ENCODE measurements at places on chromosomes 13 and 19.
A peak's percentile ranks its signal among the peaks of the same experiment; 100 is the strongest.

GRCh38 chr19:49149652-49150105, 5.5 kb downstream of the HRC start:
- DNase-seq: no peak

- DNase-seq: no peak
Measured at GRCh38 chr13:24073657-24074056, 86.9 kb upstream of the SPATA13 start.

DNA sequence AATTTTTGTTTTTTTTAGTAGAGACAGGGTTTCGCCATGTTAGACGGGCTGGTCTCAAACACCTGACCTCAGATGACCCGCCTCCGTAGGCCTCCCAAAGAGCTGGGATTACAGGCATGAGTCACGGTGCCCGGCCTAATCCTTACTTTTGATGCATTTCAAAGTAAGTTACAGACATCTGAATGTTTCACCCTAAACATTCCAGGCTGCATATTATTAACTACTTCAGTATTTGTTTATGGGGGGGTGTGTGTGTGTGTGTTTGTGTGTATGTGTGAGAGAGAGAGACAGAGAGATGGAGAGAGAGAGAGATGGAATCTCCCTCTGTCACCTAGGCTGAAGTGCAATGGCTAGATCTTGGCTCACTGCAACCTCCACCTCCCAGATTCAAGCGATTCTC, 13.1 kb downstream of the SULT2B1 start:
- no peak for DNase-seq

- DNase-seq: peak; percentile 66
Measured at GRCh38 chr19:45403781-45404556, 900 bp downstream of the PPP1R13L start.

GRCh38 chr13:102569488-102569887, 27.3 kb upstream of the TPP2 start:
- no peak for DNase-seq

DNA sequence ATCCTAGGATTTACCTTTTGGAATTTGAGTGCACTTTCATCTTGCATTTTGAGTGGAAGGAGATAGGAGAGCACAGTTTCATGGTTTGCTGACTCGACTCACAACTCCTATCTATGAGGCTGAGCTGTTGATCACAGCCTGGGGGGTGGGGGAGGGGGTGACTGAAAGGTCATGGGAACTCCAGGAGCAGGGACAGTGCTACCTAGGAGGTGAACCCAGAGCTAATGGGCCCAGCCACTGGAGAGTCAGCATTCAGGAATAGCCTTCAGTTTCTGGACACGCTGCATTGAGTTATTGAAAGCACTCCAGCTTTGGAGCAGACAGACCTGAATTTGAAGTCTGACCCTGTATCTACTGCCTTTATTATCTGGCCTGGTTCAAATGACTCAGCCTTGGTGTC, 339.9 kb downstream of the SLC7A1 start:
- DNase-seq: no peak

All from stimulated activated CD4-positive, alpha-beta T cell treated with anti-CD3 and anti-CD28 coated beads, Interleukin-4, amount 100 ng/mL, for 1 hour (primary cell).